ENCODE measurements at places on chromosomes 12 and 14.
A peak's percentile ranks its signal among the peaks of the same experiment; 100 is the strongest.

DNA sequence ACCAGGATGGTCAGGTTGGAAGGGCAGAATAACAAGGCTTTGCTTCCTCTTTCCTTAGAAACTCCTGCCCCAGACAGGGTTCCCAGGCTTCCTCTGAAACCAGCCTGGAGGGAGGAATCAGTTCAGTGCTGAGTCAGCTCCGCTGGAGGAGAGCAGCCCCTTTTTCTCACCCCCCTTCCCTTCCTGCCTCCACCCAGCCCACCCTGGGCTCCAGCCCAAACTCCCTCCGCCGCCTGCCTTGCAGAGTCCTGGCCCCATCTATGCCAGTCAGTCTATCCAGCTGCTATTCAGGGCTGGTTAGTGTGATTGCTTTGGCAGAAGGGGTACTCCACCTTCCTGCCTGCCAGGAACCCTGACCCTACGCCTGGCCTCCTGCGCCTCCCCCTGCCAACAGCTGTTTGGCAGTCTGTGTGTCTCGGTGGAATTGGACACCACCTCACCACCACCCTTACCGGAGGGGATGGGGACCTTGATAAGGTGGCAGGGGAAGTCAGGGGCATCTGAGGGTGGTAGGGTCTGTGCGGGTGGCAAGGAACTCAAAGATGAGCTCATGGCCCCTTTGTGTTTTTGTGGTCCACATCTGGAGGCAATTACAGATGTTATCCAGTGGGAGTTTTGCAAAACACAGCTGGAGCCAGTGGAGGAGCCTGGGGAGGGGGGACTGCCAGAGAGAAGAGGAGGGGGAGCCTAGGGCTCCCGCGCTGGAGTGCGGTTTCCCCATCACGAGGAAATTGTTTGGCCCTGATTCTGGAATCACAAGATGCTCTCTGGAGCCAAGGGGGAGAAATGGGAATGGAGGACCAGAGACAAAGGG is 12.2 kb downstream of the MMP14 start:
- DNase-seq: no peak

DNA sequence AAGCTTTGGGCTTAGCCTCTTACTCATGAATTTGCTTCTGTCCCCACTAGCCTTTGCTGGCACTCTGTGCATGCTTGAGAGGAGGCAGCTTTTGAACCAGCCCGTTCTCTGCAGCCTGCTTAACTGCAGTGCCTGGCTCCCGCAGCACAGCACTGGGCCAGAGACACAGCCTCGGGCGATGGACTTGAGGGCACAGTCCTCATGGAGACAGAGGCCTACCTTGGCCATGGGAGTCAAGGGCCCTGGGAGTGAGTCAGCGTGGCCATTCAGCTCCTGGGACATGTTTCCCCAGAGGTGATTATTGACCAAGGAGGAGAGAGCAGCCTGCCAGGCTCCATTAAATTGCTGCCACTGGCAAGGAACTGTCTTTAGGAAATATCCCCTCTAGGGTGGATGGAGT is 93.5 kb downstream of the SMOC1 start:
- DNase-seq: no peak

GRCh38 chr12:12387501-12387900 is 30.6 kb downstream of the BORCS5 start:
- DNase-seq: no peak

GRCh38 chr12:116186482-116187150 is 90.9 kb downstream of the MED13L start:
- no peak for DNase-seq

GRCh38 chr12:53486736-53487487 is 12.3 kb downstream of the MAP3K12 start:
- DNase-seq: no peak

GRCh38 chr14:104799244-104800014 is 1.5 kb upstream of the ZBTB42 start:
- no peak for DNase-seq

DNA sequence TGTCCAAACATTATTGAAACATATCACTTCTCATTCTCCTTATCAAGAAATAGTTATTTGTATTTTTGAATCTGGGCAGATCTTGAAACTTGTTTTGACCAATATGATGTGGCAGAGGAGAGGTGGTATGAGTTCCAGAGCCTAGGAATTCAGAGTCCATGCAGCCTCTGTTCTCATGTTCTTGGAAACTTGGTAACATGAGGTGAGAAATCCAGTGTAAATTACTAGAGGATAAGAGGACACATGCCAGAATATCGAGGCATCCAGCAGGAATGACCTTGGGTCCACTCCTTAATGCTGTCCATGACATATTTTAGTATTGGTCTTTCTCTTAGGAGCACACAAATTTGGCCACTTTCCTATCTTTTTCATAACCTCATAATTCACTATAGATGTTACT is 1374.6 kb downstream of the FSCB start:
- no peak for DNase-seq

GRCh38 chr14:21102521-21103410 is 1.9 kb downstream of the TMEM253 start:
- DNase-seq: no peak

- DNase-seq: no peak
Observed at GRCh38 chr12:1845427-1845826, 25.1 kb downstream of the LRTM2 start.

DNA sequence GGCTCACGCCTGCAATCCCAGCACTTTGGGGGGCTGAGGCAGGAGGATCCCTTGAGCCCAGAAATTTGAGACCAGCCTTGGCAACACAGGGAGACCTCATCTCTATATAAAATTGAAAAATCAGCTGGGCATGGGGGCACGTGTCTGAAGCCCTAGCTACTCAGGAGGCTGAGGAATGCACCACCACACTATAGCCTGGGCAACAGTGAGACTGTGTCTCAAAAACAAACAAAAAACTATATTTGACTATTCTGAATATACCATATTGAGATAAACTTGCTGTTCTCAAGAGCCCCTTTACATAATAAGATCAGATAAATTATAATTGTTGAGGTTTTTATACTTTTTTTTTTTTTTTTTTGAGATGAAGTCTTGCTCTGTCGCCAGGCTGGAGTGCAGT is 44.9 kb upstream of the SRP54 start:
- DNase-seq: no peak

DNA sequence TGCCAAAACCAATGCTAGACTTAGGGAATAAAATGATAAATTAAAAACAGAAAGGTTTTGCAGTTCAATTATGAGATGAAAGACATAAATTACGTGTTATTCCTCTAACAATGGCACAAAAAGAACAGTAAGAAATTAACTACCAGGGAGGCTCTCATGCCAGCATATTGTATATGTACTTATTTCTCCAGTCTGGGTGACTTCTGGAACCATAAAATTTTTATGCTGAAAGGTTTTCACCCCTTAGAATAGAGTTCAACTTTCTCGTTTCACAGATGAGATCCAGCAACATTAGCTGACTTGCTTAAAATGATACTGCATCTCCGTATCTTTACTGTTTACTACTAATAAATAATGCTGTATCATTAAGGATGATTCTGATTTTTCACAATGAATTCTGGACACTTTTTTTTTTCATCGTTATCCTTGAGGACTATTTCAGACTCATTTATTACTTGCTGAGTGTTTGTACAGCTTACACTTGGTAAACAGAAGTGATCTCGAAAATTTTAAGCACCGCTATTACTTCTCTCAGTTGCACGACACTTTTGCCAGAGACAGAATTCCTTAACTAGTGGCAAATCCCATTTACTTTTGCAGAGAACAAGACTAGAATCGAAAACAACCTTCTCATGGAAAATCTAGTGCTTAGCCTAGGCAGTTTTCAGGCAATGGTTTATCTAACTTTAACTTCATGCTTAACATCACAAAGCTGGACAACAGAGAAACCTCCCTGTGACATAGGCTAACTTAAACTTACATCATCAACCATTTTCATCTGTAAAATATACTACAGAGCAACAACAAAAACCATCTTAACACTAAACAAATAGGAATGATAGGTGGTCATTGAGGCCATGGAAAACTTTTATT is 2.7 kb downstream of the RSRC2 start:
- DNase-seq: no peak

- DNase-seq: no peak
Observed at GRCh38 chr12:64779354-64779974, 20.3 kb upstream of the GNS start.

GRCh38 chr12:50571786-50572185 is 67.0 kb downstream of the DIP2B start:
- no peak for DNase-seq

- no peak for DNase-seq
Observed at GRCh38 chr12:94046626-94047410, 101.6 kb upstream of the PLXNC1 start.

GRCh38 chr14:66099451-66099850 is 386.7 kb upstream of the CCDC196 start:
- DNase-seq: no peak

DNA sequence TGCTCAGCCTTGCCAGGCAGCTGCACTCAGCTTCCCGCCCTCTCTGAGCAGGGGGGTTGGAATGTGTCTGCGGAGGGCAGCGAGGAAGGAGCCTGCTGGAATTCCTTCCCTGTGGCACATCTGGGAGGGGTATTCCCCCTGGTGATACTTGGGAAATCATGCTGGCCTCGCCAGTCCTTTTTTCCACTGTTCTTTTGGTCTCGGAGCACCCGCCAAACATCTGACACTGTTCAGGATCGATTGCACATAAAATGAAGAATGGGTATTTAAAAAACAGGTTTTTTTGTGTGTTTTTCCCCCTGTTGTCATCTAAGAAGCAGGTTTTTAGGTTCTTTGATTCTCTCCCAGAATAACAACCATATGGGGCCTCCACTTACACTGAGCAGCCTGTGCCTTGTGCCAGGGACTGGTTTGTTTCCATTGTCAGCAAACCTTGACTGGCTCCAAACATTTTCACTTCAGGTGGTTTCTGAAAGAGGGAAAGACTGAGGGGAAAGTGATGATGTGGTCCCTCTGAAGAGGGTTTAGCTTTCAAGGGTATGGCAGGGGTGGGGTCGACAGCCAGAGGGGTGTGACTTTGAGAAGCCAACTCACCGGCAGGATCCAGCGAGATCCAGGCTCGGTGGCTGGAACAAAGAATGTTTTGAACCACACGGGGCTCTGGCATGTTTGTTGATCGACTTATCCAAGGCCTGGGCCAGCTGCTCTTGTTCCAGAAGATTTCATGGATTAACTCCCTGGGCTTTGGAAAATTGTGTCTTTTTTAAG is 215.1 kb downstream of the CACNA1C start:
- no peak for DNase-seq

- DNase-seq: peak; percentile 26
Observed at GRCh38 chr12:28787151-28787550, 361.9 kb upstream of the FAR2 start.

Measured in NCI-H1048 (cell line).